ENCODE measurements at places on chromosomes 11 and 22.

DNA sequence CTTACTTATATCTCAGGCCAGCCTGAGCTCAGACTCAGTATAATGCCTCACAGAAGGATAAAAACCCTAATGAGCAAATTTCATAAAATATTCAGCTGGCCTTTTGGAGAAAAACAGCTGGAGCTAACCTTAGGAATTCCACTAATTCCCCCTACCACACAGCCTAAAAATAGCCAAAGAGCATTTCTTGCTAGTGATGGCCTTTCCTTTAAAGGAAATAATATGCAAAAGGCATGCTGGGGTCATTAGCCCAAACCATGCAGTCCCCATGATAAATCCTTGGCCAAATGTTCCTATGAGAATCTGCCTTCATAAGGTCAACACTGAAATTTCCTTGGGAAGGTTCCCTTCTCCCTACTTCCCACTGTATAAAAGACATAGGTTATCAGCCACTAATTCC, 38.2 kb downstream of the SYTL2 start:
- DNase-seq, result peak; percentile 32

DNA sequence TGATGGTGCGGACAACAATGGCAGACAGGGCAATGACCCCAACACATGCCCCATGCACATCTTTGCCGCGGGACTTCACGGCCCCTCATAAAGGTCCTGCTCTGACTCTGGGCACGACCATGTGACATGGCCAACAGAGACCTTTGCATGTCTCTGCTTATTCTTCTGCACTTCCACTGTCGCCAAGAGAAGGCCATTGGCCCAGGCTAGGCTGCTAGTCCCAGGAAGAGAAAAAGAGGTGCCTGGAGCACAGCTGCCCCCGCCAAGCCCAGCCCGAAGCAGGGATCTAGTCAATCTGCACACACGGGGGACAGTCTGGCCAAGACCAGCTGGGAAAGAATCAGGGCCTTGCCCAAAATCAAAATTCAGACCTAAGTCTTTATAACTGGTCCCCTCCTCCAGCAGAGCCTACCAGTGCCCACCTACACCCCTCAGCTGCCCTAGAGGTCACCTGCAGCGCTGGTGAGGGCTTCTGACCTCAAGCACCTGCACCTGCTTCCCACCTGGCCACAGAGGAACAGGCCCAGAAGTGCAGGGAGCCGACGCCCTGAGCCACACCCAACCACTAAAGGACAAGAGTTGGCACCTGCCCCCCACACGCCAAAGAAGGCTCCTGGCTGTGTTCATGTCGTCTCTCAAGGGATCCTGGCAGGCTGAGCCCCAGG, 8.1 kb downstream of the SULT4A1 start:
- DNase-seq, result no peak

GRCh38 chr22:36021606-36022153, 6.9 kb downstream of the RBFOX2 start:
- no peak for DNase-seq

GRCh38 chr11:18617688-18618341, 16.3 kb downstream of the SPTY2D1 start:
- DNase-seq, result no peak

- no peak for DNase-seq
Observed at GRCh38 chr11:12765428-12765827, 91.2 kb downstream of the TEAD1 start.

DNA sequence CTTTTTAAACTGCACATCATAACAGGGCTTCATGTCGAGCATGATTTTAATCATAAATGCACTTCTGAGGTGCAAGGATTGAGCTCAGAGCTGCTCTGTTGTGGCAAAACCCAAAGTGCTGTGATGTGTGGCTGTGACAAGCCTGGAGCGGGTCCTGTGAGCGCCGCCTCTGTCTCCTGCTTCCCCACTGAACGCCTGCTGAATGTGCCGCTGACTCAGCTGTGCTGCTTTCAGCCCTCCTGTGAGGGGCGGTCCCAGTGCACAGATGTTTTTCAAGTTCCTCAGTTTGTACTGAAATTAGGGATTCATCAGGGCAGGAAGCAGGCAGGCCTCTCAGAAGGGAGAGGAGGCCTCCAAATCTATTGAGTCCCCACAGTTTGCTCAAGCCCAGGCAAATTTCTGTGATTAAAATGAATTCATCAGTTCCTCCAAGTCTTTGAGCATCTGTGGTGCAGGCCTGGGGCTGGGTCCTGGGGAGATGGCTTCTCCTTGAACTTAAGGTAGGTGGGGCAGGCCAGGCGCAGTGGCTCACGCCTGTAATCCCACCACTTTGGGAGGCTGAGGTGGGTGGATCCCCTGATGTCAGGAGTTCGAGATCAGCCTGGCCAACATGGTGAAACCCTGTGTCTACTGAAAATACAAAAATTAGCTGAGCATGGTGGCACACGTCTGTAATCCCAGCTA, 3.0 kb upstream of the GTSE1 start:
- DNase-seq, result peak; percentile 62

DNA sequence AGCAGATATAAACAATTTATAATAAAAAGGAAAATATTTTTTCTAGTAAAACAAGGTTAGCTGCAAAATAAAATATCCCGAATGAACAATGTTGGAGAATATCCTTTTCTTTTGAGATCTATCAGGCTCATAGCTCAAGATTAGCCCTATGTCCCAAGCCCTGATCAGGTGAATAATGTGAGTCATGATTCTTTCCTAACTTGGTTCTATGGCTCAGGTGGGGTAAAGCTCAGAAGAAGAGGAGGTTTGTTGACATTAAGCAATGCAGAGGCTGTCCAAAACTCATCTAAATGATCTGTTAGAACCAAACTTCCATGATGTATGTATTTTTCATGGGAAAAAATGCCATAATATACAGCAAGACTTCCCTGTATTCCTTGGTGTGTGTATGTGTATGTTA, 86.1 kb downstream of the TRIM44 start:
- no peak for DNase-seq

- no peak for DNase-seq
Observed at GRCh38 chr11:123700772-123701171, 40.7 kb downstream of the ZNF202 start.

GRCh38 chr11:29024386-29024785, 916.2 kb downstream of the METTL15 start:
- DNase-seq, result no peak

DNA sequence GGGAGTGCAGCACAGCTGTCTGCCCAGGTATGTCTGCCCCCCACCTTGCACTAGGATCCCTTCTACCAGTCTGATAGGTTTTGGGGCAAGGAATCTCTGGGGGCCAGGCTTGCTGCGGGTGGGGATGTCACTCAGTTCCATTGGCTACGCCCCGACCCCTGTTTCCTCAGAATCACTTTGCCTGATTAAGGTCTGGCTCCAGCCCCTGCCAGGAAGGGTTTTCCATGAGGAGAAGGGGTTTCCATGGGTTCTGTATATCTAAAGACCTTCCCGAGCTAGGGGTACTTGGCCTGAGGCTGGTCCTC, 14.0 kb downstream of the OTOG start:
- DNase-seq, result no peak

DNA sequence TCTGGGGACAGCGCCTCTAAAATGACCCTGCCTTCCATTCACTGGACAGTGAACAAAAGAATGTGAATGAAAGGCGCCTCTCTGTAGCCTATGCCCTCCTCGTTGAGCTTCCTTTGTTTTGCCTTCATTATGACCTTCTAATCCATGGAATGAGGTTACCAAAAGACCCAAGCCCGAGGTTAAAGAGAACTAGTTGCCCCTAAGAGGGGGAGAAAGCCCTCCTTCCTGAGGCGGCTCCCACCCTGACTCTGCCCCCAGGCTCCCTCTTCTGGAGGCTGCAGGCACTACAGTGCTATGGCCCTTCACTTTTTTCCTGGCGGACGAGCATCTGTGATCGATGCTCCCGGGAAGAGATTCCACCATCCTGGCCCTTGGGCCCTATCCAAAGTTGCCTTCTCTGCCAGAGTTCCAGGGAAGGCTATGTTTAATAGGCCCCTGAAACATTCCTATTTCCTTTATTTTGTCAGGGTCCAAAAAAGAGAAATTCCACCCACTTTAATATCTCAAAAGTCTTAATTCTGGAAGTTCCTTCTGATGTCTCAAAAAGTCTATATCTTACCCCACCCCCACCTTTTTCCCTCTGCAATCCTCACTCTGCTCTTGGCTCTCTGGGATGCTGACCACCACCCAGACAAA, 147.3 kb downstream of the FEZ1 start:
- DNase-seq, result no peak

GRCh38 chr11:104705490-104706190, 192.6 kb downstream of the CASP12 start:
- DNase-seq, result no peak

GRCh38 chr11:128767591-128768001, 73.7 kb downstream of the FLI1 start:
- DNase-seq, result no peak

GRCh38 chr11:2105511-2105910, 33.7 kb downstream of the IGF2 start:
- DNase-seq, result no peak

GRCh38 chr22:35344956-35345690, 35.8 kb upstream of the HMOX1 start:
- DNase-seq, result no peak

DNA sequence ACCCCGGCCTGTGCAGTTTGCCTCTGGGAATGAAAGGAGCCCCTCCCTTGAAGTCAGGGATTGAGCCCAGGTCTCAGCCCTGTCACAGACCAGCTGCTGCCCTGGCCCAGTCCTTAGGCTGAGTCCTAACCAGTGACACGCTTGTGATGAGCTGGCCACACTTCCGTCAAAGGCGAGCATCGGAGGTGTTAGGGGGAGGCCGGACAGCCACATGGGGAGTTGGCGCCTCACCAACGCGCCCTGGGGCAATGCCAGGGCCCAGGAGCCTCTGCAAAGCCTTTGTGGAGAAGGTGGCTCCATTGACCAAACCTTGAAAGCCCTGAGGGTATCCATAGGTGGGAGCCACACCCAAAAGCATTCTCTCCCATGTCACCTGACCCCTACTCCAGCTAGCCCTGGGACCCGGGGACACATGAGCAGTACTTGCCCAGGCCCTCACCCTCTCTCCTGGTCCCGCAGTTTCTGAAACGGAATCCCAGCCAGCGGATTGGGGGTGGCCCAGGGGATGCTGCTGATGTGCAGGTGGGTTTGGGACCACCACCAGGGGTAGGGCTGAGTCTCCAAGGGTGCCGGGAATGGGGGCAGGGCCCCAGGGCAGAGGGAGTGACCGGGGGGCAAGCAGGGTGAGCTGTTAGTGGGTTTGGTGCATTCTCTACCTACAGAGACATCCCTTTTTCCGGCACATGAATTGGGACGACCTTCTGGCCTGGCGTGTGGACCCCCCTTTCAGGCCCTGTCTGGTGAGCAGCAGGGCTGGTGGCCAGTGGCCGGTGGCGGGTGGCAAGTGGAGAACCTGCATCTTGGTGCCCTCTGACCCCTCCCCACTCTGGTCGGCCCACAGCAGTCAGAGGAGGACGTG, 3.7 kb downstream of the PTPRCAP start:
- no peak for DNase-seq

DNA sequence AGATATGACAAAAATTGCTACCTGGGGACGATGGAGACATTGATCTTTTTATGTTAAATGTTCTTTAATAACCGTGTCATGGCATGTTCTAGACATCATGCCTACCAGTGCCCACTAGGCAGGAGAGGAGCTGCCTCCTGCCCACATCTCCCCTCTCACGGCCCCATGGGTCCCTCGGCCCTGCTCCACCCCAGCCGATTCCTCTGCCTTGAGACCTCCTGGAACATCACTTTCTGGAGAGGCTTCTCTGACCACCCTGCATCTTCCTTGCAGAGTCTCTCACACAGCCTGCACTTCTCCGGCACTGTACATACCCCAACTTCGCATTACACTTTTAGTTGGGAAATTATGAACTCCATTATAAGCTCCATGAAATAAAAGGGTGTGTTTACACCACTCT, 16.8 kb downstream of the EFCAB6 start:
- DNase-seq, result no peak

- DNase-seq, result no peak
Observed at GRCh38 chr11:86941871-86942599, 13.2 kb downstream of the FZD4 start.

DNA sequence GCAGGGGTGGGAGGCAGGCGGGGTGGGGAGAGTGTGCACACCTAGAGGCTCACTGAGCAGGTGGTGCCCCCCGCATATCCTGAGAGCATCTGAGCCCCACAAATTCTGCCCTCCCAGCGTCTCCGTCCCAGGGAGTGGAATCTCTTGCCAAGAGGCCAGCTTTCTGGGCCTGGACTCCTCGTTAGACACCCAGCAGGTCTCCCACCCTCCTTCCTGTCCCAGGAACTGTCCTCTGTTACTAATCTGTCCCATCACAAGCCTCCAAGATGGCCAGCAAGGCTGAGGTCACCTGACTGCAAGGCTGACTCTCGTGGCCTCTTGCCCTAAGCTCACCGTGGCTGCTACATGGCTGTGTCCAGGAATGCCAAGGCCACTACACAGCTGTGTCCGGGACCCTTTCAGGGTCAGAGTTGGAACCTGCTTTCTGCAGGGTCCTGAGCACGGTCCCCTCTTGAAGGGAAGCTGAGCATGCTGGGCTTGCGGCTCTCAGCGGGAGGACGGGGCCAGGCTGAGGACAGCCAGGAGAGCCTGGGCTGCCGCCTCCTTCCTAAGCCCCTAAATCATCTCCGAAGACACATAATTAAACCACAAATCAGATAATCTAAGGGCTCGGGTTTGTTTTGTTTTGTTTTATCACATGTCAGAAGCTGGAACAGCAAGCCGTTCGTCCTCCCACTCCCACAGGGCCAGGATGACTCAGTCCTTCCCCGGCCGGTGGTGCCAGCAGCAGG, 1327.3 kb downstream of the TBC1D22A start:
- no peak for DNase-seq

GRCh38 chr11:66509131-66509561, 1.3 kb upstream of the BBS1 start:
- DNase-seq, result no peak

GRCh38 chr22:27124351-27124966, 467.1 kb downstream of the MIAT start:
- no peak for DNase-seq

DNA sequence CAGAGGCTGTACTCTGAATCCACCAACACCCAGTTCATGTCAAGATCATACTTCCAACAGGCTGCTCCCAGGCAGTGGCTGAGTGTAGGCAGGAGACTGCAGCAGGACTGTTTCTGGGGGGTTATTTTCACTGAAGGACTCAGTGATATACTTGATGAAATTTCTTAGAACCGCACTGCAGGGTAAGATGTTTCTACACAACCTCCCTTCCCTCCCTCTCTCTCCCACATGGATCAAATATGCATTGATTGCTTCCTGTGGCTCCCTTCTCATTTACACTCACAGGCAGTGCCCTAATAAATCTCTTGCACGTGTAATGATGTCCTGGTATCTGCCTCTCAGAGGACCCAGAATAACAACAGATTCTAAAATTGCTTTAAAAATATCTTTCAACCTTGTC, 251.3 kb upstream of the CCDC179 start:
- no peak for DNase-seq

DNA sequence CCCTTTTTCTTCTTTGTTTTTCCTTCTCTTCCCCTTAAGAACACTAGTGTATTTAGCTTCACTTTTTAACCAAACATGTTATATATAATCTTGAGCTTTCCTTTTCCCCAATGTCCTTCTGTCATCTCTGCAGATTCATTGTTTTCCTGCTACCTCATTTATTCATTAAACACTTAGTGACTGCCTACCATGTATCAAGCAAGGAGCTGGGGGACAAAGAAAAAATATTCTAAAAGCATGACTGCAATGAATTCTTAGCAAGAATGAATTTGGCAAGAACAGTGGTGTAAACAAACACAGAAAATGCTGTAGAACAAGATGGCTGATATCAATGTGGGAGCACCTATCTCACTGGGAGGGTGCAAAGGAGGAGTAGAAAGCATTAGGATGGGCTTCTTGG, 247.0 kb upstream of the CCDC90B start:
- DNase-seq, result no peak

GRCh38 chr22:32324505-32325415, 32.9 kb upstream of the RFPL3 start:
- no peak for DNase-seq
